ENCODE measurements at places on chromosomes 3 and 15.

GRCh38 chr15:78147566-78147965 is 1.6 kb upstream of the IDH3A start:
- no peak for DNase-seq

DNA sequence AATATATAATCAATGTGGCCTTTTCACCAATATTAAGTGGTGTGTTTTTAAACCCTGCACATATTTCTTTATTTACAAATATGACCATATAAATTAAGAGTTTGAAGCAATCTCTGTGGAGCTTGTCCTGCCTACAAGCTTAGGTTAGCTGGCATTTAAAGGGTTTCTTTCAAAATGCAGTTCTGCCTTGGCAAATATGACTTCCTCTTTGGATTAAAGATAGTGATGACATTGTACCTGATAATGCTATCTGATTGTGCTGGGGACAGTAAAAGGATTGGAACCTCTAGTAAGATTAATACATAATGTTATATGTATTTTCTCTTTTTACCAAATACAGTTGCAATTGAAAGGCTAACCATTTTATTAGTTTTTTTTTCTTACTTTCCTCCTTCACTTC is 249.1 kb downstream of the OTOL1 start:
- no peak for DNase-seq

DNA sequence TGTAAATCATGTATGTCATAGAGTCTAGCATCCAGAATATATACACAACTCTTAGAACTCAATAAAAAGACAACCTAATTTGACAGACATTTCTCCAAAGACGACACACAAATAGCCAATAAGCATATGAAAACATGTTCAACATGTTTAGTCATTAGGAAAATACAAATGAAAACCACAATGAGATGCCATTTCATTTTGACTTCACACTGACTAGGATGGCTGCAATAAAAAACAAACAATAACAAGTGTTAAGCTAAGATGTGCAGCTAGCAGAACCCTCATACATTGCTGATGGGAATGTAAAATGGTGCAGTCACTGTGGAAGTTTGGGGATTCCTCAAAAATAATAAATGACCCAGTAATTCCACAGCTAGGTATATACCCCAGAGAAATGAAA is 16.4 kb downstream of the SPG11 start:
- no peak for DNase-seq

- DNase-seq, result no peak
These were observed 24.9 kb upstream of the FGD5 start for GRCh38 chr3:14793858-14794234.

- no peak for DNase-seq
These were observed 32.8 kb downstream of the SEC62 start for GRCh38 chr3:169999433-169999832.

DNA sequence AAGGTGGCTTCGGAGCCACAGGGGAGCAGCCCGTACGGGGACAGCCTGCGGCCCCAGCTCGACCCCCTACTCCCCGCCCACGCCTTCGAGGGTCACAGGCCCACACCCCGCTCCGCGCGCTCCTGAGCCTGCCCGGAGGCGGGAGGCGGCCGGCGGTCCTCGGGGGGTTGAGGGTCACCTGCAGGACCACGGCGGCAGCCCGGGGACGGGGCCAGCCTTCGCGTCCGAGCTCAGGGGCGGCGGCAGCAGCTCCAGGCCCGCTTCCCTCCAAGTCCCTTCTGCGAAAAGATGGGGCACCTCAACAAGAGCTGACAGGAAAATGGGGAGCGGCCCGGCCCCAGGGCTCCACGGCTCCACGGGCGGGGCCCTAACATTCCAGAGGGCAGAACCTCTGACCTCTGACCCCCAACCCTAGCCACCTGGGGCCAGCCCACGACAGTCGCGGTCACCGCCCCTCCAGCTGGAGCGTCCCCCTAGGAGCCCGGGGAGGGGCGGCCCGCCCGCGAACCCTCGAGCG is 428 bp downstream of the LYSMD4 start:
- DNase-seq, result no peak

DNA sequence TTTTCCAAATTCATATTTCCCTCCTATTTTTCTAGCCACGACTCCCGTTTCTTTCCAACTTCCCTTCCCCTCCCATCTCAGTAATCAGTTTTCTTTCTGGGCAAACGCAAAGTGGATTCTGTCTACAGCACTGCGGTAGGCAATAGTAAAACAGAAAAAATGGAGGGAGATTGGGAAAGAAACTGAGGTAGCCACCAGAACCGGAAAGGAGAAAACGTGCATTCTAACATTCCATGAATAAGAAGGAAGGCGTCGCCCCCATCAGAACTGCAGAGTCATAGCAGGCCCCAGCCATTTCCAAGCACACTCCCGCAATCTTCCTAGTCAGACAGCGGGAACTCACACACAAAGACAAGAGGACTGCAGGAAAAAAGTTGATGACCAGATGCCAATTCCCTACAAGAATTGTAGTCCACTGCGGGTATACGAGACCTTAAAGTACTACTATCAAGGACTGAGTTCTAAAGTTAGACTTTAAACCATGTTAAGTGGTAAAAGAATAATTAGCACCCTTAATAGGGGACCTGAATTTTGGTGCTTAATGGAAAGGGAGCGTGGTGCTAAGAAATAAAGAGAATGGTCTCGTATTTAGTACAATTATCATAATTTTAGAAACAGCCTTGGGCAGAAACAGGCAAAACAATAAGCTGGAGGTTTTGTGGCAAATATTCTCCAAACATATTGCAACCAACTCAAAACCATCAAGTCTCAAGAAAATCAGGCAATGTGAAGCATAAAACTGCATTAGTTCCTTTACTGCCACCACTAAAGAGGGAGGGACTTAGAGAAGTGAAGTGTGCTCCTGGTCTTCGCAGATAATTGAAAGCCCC is 1.4 kb downstream of the PFN2 start:
- DNase-seq, result no peak

DNA sequence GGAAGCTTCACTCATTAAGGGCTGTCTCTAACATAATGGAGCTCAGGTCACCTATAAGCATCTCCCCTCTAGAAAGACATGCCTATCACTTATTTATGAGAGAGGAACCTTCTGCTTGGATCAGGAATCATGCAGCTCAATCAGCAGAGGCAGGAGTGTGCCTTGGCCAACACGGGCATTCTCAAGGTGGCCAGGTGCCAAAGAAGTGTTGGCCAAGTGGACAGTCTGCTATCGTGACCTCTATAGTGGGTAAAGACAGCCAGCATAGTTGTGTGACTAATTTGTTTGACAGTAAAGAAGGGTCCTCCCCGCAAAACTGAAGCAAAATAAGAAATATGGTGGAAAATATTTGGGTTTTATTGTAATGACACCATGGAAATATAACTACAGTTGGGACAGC is 14.7 kb upstream of the AGTR1 start:
- no peak for DNase-seq

DNA sequence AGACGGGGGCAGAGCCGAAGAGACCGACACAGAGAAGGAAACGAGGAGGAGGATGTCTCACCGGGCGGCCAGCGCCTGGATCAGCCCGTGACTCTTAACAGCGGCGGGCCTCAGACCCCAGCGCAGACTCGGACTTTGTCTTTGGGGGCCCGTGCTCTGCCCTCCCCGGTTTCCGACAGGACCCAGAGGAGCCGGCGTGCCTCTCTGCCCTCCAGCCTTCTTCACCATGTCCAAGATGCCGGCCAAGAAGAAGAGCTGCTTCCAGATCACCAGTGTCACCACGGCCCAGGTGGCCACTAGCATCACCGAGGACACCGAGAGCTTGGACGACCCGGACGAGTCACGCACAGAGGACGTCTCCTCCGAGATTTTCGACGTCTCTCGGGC is 1.0 kb downstream of the TSC22D2 start:
- peak; percentile 46 for DNase-seq

GRCh38 chr15:36251450-36251849 is 328.0 kb upstream of the CDIN1 start:
- DNase-seq, result no peak

DNA sequence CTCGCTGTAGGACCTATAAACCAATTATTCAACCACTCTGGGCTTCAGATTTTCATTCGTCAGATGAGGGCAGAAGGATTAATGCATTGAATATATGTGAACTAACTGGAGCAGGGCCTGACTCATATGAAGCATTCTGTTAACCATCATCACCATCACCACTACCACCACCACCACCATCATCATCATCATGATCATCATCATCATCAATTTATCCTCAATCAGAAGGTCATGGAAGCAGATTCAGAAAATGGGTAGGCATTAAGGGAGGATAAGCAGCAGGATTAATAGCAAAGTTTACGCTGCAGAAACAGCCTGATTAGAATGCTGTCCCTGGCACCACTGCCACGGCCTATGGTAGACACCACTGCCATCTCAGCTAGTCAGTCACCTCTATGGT is 407.5 kb upstream of the THBS1 start:
- DNase-seq, result no peak

DNA sequence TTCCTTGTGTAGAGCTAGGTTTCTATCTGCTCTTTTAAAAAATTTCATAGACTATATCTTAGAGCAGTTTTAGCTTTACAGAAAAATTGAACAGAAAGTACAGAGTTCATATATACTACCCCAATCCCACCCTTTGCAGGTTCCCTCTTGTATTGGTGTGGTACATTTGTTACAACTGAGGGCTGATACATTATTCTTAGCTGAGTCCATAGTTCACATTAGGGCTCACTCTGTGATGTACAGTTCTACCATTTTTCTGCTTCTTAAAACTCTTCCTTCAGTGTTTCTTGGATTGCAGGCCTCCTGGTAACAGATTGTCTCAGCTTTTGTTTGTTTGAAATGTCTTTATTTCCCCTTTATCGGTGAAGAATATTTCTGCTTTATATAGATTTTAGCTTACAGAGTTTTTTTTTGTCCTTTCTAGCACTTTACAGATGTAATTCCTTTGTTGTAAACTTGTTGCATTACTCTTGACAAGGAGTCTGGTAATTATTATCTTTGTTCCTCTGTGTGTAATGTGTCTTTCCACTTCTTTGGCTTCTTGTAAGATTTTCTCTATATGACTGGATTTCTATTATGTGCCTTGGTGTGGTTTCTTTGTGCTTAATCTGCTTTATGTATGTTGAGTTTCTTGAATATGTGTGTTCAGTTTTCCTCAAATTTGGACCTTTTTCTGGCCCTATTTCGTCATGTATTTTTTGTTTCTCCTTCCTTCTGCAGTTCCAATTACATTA is 25.3 kb downstream of the MEF2A start:
- DNase-seq, result no peak

DNA sequence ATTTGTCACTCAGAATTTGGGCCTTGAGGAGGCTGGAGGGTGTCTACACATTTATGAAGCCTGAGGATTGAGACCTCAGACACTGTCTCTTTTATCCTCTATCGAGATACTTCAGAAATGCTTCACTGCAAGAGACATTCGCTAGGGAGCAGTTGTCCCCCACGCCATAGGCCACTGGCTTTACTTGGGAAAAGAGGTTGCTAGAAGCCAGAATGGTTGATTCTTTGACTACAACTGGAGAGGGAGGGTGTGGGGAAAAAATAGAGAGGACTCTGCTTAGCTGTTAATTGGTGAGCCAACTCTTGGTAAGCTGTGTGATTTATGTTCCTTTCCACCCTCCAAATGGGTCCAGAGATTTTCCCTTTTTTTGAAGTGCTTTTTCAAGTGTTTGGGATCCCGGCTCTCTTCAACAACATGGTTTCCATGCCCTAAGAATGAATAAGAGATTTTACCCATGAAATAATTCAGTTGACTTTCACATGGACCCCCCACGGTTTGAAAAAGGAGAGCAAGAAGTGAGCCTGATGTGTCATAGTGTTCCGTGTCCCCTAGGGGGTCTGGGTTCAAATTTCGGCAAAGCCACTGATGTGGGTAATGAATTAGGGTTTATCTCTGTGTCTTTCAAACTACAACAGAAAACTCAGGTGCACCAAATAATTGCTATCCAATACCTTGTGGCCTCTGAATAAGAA is 2.7 kb downstream of the BOC start:
- DNase-seq, result no peak

DNA sequence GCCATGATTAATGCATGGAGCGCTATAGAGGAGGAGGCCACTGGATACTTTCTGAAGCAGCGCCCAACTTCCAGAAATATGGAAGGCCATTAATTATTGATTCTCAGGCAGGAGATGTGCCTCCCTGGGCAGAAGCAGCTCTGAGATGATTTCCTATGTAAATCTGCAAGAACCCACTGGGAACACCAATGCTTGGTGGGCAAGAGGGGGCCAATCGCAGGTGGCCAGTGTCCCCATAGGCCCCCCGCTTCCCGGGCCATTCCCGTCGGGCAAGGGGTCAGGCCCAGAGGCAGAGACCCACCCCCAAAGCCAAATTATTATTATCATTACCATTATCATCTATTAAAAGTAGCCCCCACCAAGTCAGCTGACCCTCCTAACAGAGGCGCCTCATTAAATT is 288.0 kb upstream of the TLE3 start:
- no peak for DNase-seq

GRCh38 chr3:146896711-146897110 is 291.6 kb upstream of the PLSCR5 start:
- no peak for DNase-seq

- DNase-seq, result no peak
These were observed 41.5 kb downstream of the EFCAB12 start for GRCh38 chr3:129386984-129387383.

GRCh38 chr15:40115670-40116093 is 7.0 kb upstream of the BMF start:
- peak; percentile 77 for DNase-seq

DNA sequence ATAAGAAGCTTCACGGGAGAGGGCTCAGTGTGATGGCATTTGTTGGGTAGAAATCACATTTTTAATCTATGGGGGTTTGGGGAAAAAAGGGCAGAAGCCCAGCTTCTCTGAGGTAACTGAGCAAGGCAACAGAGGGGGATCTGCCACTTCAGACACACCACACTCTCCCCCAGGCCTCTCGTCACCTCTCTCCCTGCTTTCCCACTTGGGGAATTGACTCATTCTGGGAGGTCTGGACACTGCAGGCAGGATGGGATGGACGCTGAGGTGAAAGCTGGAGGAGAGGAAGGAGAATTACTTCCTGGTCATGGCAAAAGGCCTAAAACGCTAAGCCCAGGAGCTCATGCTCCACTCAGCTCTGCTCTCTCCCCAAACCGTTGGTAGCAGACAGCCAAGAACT is 33.2 kb downstream of the MYO5C start:
- DNase-seq, result no peak

DNA sequence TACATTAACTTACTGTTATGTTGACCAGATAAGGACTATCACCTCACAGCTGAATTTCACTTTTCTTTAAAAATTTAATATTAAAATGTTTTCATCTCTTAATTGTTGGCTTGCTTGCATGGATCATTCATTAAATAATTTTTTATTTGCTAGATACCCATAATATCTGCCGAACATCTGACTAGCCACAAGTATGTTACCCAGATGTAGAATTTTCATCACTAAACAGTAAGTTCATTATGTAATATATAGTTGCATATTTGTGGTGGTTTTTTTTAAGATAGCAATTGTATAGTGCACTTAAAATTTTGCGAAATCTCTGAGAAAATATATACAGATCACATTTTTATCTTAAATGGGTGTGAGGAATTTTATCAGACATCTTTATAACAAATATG is 190.4 kb downstream of the MBNL1 start:
- no peak for DNase-seq

GRCh38 chr3:124832782-124833709 is 54.1 kb downstream of the ITGB5 start:
- no peak for DNase-seq

All from KG1 (cell line).